NCI-H1105 (cell line): ENCODE measurements at places on chromosomes 1 and 21.

DNA sequence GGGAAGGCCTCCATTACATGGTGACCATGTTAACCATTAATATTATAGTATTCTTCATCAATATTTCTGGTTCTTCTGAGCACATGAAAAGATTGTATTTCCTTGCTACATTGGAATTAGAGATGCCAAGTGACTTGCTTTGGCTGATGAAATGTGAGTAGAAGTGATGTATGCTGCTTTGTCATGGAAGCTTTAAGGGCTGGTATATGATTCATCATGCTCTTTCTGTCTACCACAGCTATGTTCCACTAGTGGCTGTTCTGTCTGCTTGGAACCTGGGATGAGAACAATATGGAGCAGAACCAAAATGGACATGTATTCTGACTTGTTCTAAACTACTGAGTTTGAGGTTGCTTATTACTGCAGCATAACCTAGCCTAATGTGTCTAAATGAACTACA is 163.3 kb downstream of the TM2D1 start:
- DNase-seq, result no peak

GRCh38 chr1:230816018-230816417 is 52.3 kb downstream of the C1orf198 start:
- DNase-seq, result no peak

GRCh38 chr1:245942856-245943255 is 564.2 kb downstream of the SMYD3 start:
- DNase-seq, result no peak

GRCh38 chr1:37148663-37149062 is 114.3 kb upstream of the GRIK3 start:
- no peak for DNase-seq

DNA sequence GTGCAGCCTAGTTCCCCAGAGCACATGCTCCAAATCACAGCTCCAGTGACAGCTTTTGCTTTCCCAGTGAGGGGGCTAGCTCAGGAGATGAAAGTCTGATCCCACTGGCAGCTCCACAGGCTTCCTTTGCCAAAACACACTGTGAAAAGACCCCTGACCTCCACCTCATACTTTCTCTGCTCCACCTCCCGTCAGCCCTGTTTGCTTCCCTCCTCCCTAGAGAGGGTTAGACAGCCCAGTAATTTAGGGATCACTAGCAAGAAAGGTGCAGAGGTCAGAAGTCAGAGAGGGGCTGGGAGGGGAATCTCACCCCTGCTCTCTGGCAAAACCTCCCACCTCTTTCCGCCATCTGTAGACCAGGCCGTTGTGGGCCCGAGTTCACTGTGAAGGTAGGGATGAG is 62.8 kb downstream of the PLXNA2 start:
- DNase-seq, result no peak

DNA sequence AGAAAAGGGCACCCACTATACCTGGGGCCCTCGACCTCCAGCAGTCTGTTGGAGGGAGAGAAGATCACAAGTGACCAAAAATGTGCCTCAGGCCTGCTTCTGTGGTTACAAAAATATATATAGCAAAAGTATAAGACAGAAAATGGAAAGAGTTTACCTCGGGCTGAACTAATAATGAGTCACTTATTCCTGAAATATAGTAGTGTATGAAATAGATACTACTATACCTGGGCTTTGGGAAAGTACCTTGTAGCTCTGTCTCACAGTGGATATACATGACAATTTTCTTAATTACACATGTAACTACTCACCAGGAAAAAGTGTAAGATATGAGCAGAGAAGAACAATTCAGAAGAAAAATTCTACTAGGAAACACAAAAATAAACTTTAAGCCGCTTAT is 7.3 kb upstream of the APCS start:
- no peak for DNase-seq

DNA sequence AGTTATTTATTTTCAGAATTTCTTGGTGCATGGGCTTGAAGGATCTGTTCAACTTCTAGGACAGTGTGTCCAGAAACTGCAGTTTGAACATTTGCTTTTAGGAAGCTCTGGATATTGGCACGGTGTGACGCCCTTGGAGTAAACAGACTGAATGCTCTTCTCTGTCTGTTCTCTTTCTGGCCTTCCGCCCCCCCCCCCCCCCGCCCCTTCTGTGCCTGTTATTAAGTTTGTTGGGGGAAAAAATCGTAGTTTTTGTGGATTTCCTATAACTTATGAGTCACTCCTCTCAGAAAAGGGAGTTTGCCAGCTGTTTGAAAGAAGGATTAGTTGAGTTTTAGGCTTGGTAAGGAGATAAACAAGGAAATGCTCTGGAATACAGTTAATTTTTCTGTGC is 1.2 kb downstream of the KCTD3 start:
- peak; percentile 21 for DNase-seq

GRCh38 chr1:118960567-118961136 is 27.5 kb downstream of the TBX15 start:
- DNase-seq, result no peak

DNA sequence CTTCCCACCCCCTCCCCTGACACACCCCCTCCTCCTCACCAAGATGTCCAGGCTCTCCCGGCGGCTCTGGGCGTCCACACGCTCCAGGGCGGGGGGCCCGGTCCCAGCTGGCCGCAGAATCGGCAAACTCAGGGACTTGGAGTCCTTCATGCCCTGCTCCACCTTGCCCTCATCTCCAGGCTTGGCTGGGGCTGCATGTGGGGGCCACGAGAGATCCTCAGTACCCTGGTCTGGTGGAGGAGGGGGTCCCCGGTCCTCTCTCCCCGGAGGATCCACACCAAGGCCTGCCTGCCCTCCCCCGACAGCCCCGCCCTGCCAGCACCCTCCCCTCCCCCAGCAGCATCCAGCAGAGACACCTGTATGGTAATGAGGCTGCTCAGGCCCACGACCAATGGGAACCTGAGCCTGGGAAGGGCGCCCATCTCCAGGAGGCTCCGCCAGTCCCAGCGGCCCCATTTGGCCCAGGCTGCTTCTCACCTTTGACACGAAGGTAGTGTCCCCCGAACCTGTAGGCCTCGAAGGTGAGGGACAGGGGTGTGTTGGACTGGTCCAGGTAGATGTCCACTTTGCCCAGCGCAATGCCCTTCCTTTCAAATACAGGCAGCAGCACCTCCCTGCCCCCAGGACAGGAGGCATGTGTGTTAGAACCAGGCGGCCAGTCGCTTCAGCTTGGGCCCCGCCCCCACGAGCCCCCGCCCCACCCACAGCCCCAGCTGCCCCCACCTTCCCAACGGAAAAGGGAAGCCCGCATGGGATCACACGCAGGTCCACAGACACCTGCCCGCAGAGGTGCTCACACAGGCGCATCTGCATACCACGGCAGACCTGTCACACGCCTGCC is 8.2 kb upstream of the TNFRSF25 start:
- DNase-seq, result peak; percentile 90

DNA sequence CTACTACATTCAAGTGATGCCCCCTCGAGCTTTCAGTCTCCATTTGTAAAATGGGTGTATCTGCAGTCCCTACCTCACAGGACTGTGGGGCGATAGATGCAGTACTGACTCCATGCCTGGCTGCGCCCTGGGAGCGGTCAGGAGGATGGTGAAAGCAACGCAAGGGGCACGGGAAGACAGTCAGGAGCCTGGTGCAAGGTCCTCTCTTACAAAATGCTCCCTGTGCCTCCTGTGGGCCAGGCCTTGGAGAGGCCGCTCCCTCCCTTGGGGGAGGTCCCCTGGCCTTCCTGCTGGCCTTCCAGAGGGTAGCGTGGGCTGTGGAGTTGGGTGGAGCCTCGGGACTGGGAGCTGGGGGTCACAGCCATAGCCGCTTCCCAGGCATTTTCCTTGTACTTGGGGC is 21.6 kb downstream of the FAM151A start:
- no peak for DNase-seq

DNA sequence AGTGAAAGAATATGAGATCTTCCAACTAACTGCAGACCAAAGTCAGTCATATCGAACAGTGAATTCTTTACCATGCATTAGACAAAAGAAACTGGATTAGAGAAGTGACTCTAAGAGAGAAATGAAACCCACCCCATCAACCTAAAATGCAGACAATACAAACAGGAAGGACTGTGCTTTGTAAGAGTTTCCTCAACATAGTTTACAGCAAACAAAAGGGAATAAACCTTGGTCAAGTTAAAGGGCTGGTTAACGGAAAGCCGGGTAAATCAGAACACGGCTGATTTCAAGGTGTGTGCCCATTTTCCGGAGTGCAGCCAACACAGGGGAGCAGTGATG is 39.2 kb downstream of the SIPA1L2 start:
- no peak for DNase-seq
